ENCODE measurements at places on chromosomes 3 and 15.

DNA sequence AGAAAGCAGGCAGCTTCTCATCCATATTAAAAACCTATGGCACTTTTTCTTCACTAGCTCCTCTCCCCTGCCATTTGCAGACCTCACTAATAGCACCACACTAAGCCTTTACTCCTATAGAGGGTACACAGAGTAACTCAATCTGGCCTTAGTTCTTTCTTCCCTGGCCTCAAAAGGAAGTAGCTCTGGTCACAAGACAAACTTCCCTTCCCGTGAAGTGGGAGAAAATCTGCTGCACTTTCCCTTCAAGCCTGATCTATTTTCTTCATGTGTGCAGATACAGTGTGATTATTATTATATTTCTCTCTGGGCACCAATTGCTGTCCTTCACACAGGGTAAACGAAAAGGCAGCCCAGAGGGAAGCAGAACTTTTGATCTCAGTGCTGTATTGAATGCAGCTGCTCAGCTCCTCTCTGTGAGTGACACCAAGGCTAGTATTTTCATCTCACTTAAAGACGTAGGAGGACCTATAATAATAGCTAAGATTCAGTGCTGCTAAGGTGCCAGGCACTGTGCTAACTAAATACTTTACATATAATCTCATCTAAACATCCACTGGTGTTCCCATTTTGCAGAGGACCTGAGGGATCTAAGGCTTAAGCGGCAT is 61.9 kb upstream of the RASGRP1 start:
- no peak for DNase-seq

DNA sequence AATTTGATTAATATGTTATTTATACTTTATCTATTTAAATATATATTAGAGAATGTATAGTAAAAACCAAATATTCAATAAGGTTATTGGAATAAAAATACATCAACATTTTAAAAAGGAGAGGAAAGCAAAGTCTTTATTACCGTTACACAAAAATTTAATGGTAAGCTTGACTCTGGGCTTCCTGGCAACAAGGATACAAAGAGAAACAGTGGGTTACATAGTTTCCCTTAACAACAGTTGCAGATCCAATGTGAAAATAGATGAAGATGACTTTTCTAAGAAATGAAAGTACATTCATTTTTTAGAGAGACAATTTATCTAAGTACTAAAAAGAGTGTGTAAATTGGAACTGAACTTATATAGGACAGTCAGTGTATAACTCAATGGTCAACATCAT is 6.0 kb upstream of the PHLDB2 start:
- DNase-seq, result no peak

DNA sequence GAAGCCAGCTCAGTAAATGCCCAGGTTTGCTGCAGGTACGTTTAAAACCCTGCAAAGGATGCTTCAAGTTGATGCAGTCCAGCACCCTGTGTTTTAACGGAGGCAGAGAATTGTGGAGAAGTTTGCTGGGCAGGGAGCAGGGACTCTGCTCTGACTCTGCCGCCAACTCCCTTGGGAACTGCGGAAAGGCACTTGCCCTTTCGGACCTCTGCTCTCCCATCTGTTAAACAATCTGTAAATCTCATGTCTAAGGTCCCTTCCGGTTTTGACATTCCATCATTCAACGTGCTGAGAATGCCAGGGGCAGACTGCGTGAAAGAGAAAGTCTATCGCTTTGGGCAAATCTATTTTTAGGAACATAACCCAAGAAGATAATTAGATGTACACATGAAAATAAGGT is 184.5 kb downstream of the OPA1 start:
- DNase-seq, result no peak

DNA sequence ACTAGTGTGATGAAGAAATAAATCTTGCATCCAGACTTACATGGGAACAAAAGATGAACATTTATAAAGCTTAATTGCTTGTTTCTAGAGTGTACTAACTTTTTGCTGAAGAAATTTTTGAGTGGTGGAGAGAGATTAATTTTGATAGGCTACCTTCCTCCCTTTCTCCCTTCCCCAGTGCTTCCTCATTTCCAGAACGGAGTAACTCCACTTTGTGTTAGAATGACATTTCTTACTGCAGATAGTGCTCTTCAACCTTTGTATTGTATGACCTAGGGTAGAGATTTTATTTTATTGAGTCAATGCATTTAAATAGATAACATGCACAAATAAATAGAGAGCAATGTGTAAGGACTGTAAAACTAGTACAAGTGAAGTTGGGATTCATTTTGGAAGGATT is 1.9 kb downstream of the ATP1B3 start:
- DNase-seq, result no peak

DNA sequence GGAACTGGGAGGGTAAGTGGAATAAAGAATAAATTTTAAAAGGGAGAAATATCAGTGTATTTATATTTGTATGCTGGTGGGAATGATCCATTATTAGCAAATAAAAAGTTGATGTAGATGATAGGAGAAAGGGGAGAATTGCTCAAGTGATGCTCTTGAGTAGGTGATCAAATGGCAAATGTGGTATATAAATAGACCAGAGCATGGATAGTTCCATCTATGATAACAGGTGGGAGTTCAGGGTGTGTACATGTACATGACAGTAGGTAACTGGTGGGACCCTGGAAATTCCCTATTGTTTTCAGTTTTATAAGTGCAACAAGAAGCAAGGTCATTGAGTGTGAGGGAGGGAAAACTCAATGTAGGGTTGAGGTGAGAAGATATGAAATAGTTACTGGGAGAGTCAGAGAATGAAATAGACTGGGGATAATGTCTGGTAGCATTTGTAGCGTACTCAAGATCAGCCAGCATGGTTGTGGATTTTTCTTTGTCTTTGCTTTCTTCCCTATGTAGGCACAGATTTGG is 31.3 kb upstream of the EBLN2 start:
- DNase-seq, result no peak

- no peak for DNase-seq
Observed at GRCh38 chr3:5861151-5861550, 673.6 kb downstream of the EDEM1 start.

DNA sequence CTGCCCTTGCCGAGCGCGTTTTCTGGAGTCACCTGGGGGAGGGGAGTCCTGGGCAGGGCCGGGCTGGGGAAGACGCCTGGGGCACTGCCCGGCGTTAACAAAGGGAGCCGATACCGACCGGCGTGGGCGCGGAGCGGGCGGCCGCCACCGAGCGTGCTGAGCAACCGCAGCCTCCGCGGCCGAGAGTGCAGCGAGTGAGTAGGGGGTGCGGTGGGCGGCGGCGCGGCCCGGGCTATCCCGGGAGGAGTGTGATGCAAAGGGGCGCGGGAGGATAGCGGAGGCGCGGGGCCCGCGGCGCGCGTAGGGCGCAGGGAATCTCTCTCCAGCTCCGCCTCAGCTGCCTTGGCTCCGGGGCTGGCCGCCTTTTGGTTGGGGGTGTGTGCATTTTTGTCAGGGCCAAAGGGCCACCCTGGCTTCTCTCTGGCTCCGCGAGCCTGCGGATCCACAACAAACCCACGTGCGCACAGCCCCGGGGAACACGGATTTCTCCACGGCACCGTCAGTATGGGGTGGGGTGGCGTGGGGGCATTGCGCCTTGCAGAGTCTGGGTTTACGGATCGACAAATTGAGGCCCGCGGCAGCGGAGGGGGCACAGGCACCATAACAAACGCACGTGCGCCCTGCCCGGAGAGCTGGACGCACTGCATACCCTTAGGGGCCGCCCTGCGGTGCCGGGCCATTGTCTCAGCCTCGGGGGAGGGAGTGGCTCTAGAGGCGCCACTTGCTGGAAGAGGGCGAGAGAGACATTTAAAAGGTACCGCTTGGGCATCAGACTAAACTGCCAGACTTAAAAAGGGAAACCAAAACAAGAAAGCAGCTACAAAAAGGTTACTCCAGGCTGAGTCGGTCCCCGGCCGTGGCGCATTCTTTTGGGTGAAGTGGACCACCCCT is 560 bp downstream of the ST6GAL1 start:
- no peak for DNase-seq

- no peak for DNase-seq
Observed at GRCh38 chr15:61467823-61468222, 238.7 kb upstream of the RORA start.

GRCh38 chr3:145055375-145056076 is 1083.9 kb downstream of the DIPK2A start:
- no peak for DNase-seq

GRCh38 chr15:40042791-40043320 is 3.9 kb upstream of the SRP14 start:
- DNase-seq, result no peak

GRCh38 chr3:101791778-101792177 is 12.8 kb downstream of the NXPE3 start:
- DNase-seq, result no peak

- no peak for DNase-seq
Observed at GRCh38 chr3:166902374-166902773, 477.7 kb downstream of the ZBBX start.

- no peak for DNase-seq
Observed at GRCh38 chr3:25428789-25429335, 799 bp downstream of the RARB start.

DNA sequence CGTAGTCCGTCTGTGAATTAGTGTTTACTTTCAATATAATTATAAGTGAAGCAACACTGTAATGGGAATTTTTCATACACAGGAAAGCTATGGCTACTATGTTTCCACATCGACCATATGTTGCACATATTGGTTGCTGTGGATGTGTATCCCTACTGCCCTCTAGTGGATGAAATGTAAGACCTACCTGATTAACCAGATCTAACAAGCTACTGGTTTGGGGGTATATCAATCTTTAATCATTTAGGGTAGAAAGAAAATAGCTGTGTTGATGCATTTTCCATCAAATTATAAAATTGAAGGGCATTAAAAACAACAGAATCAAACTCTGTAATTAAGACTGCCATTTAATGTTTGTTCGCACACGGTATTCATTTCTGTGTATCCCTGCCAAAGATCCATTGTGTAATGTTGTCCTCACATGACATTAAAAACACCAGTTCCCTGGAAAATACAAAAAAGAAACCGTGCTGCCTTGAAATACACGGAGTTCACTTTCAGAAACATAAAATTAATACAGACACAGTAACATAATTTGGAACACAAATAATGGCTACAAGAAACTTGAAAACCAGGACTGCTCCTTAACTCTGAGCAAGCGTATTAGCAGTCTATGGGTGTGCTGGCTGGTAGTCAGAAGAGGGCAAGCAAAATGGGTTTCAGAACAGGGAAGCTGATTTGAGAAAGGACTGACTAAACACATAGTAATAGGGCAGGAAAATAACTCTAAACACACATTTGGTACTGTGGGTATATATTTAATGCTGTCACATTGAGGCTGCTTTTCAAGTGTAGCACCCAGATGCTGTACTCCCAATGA is 125.1 kb downstream of the TIGIT start:
- DNase-seq, result peak; percentile 61

DNA sequence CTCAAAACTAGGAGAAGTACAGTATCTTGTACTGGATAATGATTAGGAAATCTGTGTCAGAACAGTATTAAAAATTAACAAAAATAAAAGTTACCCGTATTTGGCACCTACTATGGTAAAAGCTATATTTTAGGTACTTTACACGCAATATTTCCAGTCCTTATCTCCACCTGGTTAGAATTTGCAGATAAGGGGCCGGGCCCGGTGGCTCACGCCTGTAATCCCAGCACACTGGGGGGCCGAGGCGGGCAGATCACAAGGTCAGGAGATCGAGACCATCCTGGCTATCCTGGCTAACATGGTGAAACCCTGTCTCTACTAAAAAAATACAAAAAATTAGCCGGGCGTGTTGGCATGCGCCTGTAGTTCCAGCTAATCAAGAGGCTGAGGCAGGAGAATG is 28.4 kb downstream of the MKRN2OS start:
- DNase-seq, result no peak

GRCh38 chr3:65873869-65874268 is 164.8 kb downstream of the MAGI1 start:
- DNase-seq, result no peak

- no peak for DNase-seq
Observed at GRCh38 chr3:128257632-128258031, 104.4 kb downstream of the EEFSEC start.

GRCh38 chr15:97037080-97037479 is 706.6 kb downstream of the NR2F2 start:
- DNase-seq, result no peak

- DNase-seq, result peak; percentile 7
Observed at GRCh38 chr3:66938338-66938963, 59.7 kb upstream of the KBTBD8 start.

GRCh38 chr3:87047852-87048251 is 56.9 kb upstream of the VGLL3 start:
- DNase-seq, result no peak

GRCh38 chr3:170724599-170725280 is 138.9 kb upstream of the SLC7A14 start:
- DNase-seq, result peak; percentile 53

DNA sequence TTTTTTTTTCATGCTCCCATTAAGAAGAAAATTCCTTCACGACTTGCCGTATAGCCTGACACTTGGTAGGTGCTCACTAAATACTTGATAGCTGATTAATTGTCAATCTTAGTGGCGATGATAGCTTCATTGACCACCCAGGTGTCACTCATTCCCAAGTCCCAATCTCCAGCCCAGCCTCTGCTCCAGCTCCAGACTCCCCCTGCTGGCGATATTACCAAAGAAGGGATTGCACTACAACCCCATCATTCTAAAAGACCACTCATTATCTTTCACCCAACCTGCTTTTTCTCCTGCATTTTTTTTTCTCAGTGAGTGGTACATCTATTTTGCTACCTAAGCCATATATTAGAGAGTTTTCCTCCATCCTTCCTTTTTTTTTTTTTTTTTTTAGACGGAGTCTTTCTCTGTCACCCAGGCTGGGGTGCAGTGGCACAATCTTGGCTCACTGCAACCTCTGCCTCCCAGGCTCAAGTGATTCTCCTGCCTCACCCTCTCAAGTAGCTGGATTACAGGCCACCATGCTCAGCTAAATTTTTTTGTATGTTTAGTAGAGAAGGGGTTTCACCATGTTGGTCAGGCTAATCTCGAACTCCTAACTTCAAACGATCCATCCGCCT is 19.5 kb upstream of the COMMD2 start:
- DNase-seq, result peak; percentile 25

DNA sequence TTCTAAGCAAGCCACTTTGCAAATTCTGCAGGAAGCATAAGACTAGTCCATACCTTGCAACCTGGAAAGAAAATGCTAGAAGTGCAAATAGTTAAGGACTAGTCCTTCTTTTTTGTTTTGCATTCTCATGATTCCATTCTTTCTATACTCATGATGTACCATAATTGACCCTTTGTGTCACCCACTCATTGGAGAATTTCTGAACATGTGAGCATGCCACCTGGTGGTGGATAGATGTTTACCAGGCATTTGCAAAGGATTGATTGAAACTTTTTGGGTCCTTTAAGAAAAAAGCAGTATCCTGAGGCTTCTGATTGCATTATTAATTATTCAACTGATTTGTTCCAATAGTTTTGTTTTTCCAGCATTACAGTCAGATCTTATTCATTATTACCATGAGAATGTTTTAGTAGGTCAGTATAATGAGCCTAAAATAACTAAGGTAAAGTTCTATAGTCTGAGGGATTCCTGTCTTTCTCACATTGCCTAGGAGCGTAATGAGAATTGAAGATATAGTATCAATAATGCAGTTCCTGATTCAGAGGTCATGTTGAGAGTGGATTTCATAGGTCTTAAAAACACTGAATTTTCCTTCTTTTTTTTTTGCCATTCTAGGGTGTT is 20.2 kb upstream of the DIPK2A start:
- DNase-seq, result no peak
